T47D (cell line): ENCODE measurements at places on chromosomes 16 and 17.

GRCh38 chr16:55820615-55821014, 12.3 kb downstream of the CES1 start:
- no peak for DNase-seq

- no peak for DNase-seq
These were observed 117.5 kb downstream of the NOG start for GRCh38 chr17:56710986-56711385.

DNA sequence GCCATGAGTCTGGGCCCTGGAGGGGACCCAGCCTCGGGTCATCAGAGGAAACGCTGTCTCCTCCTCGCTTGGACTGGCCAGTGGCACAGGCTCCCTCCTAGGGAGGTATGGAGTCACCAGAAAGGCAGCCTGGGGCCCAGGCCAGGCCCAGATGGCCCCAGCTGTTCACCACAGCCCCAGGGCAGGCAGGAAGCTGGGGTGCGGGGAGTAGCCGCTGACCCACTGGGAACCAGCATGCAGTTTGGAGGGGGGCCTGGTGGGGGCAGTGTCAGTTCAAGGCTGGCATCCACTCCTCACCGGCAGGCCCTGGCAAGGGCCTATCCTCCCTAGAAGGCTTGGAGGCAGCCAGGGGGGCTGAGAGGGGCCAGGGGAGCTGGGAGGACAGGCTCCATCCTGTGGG, 48.8 kb downstream of the SDK2 start:
- peak; percentile 24 for DNase-seq

DNA sequence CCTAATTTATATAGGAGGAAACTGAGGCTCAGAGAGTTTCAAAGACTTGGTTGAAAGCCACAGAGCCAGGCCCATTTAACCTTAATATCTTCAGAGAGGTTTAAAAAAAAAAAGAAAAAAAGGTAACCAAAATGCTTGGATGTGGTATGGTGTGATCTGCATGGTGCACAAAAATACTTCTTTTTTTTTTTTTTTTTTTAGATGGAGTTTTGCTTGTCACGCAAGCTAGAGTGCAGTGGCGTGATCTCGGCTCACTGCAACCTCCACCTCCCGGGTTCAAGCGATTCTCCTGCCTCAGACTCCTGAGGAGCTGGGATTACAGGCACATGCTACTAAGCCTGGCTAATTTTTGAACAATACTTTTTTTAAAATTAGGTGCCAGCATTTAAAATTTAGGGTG, 101.8 kb downstream of the XYLT1 start:
- no peak for DNase-seq

DNA sequence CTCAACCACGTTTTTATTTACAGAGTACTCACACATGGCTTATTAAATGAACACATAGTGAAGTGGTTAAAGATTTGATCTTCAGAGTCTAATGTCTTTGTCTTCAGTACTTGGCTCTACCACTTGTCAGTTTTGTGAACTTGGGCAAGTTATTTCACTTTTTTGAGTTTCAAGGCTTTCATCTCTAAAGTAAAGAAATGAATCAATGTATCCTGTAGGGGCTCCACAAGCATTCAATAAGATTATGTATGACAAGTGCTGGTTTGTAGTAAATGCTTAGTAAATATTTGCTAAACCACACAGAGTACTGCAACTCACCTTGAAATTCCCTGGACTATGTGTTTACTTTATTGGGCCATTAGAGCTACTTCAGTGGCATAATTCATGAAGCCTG, 446.0 kb upstream of the GOT2 start:
- DNase-seq = no peak

DNA sequence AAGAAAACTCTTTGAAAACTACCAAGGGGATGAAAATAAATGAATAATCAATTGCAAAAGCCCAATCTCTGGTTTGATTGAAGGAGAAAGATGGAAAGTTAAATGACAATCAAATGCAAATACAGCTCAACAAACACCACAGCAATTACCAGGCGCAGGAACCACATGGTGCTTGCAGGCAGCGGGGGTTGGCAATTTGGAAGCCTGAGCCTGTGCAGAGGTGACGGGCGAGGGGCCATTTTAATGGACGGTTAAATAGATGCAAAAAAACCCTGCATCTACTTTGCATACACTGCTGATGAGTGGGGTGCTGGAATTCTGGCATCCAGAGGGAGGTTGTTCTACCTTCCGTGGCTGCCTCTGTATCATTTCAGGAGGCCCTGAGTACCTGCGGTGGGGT, 4.8 kb upstream of the SEZ6 start:
- no peak for DNase-seq

DNA sequence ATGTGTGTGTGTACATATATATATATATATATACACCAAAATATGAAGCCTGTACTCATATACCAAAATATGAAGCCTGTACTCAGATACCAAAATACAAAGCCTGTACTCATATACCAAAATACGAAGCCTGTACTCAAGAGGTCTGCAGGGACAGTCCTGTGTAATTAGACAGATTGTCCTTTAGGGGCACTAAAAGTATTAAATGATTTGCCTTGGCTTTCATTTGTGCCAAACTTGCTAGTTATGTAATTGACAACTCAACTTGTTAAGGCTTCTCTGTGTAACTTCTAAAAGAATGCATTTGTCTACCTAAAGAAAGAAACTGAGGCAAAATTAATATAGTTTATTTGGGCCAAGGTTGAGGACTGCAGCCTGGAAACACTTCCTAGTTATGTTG, 30.8 kb upstream of the DHX40 start:
- DNase-seq = peak; percentile 55

DNA sequence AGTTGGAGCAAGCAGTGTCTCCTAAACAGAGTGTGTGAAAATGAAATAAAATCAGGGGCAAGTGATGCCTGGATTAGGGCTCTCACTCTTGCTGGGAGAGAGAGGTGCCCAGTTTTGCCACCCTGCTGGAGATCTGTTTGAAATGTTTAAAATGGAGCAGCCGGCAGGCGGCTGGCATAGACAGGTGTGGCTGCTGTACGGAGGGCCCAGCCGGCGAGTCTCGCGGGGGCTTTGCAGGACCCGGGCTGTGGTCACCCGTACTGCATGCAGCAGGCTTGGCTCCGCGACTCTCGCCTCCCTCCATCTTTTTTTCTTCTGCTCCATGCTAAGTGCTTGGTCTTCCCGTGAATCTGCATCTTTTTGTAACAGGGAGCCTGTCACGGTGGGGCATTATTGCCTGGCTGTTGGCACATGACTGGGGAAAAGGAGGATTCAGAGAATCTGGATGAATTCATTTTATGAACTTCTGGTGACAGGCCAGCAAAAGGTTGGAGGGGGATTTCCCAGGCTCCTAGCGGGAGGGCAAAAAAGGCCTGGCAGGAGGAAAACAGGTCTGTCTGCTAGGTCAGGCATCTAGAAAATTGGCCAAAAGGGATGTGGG, 1.8 kb downstream of the ZNRF1 start:
- DNase-seq = no peak

DNA sequence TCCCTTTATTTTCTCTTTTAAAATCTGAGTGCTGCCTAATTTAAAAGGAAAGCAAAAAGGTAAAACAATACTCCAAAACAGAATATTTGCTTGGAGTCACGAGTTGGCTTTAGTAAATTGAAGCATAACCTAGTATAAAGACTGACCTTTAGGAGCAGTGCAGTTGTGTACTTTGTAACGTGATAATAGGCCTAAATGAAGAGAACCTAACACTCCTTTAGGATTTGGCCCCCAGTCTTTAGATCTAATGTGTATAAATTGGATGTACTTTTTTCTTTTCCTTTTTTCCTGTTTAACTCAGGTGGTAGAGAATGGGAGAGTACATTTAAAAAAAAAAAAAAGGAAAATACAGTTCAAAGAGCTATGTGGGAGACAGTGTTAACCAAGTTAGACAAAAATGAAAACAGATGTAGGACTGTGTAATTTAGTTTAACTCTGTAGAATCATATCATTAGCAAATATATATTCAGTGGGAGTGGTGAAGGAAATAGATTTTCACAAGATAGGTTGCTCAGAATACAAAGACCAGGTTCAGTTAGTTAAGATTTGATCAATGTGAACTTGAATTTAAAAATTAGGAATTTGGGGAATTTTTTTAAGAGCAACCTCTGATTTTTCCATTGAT, 16.8 kb downstream of the CPD start:
- no peak for DNase-seq

DNA sequence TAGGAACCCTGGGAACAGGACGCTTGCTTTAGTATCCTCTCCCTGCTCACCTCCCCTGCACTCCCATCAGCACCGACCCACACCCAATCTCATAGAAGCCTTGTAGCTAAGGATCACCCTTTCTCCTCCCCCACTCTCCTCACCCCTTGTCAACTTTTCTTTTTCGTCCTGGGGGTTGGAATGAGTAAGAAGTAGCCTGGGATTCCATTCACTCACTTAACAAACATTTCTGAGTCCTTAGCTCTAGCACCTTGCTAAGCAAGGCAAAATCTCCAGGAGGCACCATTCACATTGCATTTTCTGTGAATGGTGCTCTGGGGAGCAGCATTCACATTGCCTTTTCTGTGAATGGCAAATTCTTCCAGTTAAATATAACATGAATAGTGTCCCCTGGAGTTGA, 1.1 kb upstream of the PGAP3 start:
- no peak for DNase-seq

DNA sequence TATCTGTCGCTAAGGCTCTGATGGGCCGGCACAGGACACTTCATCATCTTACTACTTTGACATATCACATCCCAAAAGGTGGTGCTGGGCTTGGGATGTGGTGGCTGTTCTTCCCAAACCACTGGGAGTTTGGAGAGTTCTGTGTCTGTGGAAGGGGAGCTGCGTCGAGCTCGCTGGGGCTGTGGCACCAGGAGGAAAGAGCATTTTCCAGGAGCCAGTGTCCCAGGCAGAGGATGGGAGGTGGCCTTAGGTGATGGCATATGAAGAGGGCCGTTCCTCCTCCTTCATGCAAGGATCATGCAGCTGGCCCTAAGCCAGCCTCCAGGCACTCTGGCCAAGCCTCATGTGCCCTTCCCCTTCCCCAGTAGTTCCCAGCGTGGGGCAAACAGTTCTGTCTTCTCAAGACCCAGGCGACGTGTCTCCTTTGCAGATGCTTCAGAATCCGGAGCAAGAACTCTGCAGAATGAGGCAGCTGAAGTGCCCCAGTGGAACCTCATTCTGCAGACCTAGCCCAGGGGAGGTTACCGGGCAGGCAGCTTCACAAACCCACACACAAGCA, 89.4 kb upstream of the TNRC6C start:
- DNase-seq = no peak

DNA sequence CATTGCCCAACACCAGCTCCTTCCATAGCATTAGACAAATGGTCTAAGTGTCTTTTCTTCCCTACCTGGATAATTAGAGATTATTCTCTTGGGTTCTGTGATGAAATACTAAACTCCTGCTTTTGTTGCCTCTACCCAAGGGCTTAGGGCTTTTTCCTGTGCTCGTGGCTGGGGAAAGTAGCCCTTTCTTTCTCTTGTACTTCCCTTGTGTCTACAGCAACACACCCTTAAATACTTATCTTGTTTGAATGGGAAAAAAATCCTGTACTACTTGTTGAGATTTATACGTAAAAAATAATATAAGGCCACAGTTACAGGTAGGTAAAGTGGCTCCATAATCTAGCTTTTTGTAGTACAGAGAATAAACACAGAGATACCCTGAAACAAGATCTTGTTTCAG, 7.0 kb upstream of the NACA2 start:
- DNase-seq = no peak

- no peak for DNase-seq
These were observed 50.4 kb upstream of the HAS3 start for GRCh38 chr16:69055008-69055407.

GRCh38 chr17:73650140-73650539, 5.9 kb upstream of the SDK2 start:
- DNase-seq = peak; percentile 31

- DNase-seq = no peak
These were observed 33.2 kb downstream of the VPS35L start for GRCh38 chr16:19588661-19589060.

DNA sequence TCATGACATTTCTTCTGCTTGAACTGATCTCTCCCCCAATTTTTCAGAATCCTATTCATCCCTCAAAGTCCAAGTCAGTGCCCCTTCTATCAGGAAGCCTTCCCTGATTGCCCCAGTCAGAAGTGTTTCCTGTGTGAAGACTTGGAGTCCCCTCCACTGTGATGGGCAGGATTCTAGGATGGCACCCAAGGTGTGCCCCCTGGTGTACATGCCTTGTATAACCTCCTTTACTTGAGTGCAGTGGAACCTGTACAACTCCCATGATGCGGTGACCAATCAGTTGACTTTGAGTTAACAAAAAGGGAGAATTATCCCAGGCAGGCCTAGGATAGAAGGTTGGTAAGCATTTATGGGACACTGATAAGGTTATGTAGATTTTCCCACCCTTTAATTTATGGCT, 23.4 kb downstream of the MYH13 start:
- no peak for DNase-seq

DNA sequence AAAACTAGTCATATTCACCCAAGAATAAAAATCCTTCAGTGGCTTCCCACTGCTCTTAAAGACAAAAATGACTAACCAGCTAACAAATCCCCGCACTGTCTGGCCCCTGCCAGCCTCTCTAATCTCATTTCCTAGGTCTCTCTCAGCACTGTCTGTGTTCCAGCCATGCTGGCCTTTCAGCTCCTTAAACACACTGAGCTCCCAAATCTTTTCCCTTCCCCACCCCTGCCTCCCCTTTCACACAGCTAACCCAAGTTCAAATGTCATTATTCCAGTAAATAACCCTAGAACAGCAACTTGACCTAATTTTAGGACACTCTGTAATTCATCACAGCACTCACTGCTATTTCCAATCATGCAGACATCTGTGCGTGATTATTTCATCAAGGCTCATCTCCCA, 7.8 kb downstream of the SHCBP1 start:
- DNase-seq = no peak

GRCh38 chr16:57127037-57127763, 34.8 kb downstream of the CPNE2 start:
- no peak for DNase-seq

GRCh38 chr17:66841328-66841727, 6.4 kb downstream of the CACNG5 start:
- DNase-seq = peak; percentile 46

GRCh38 chr16:11064851-11065250, 120.5 kb downstream of the CLEC16A start:
- no peak for DNase-seq

- DNase-seq = no peak
These were observed 8.1 kb downstream of the CYGB start for GRCh38 chr17:76529224-76530094.

- DNase-seq = peak; percentile 79
These were observed 19.1 kb upstream of the TEX2 start for GRCh38 chr17:64281962-64282752.
